SW 1271 (cell line): ENCODE measurements at places on chromosomes 7 and 10.

- DNase-seq = no peak
Observed at GRCh38 chr7:4325732-4326131, 356.4 kb upstream of the FOXK1 start.

GRCh38 chr7:28364082-28364481 is 48.2 kb upstream of the CREB5 start:
- no peak for DNase-seq

DNA sequence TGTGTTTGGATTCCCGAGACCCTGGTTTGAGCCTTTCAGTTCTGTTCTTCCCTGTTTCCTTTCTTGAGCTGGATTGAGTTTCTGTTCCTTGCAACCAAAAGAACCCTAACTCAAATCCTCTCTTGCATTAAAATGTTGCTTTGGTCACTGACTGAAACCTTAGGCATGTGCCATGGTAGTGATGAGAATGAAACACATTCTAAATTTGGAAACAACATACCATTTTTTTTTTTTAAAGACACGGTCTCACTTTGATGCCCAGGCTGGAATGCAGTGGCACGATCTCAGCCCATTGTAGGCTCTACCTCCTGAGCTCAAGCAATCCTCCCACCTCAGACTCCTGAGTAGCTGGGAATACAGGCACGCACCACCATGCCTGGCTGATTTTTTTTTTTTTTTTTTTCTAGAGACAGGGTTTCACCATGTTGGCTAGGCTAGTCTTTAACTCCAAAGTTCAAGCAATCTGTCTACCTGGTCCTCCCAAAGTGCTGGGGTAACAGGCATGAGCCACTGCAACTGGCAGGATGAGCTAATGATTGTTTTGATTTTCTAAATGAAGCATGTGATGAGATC is 8.4 kb downstream of the THAP5 start:
- no peak for DNase-seq

- DNase-seq = no peak
Observed at GRCh38 chr7:111352319-111352718, 210.0 kb downstream of the IMMP2L start.

GRCh38 chr7:93636276-93636675 is 61.8 kb upstream of the CALCR start:
- DNase-seq = no peak

DNA sequence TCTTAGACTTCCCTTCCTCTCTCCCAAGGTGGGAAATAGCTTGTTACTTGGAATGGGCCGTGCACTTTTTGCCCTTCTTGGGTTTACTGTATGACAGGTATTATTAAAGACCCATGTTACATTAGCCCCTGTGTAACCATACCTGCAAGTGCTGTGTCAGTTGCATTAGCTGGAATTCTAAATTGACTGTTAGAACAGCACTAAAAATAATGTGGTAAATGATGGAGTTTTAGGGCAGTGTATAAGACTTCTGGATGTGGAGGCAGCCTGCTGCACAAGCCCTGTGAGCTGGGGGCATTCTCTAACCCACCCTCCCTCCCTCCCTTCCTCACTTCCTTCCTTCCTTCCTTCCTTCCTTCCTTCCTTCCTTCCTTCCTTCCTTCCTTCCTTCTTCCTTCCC is 52.7 kb downstream of the GALNT17 start:
- DNase-seq = no peak

GRCh38 chr10:69781576-69781975 is 20.1 kb upstream of the COL13A1 start:
- DNase-seq = no peak

GRCh38 chr7:111855161-111855841 is 293.0 kb upstream of the IMMP2L start:
- DNase-seq = peak; percentile 8

DNA sequence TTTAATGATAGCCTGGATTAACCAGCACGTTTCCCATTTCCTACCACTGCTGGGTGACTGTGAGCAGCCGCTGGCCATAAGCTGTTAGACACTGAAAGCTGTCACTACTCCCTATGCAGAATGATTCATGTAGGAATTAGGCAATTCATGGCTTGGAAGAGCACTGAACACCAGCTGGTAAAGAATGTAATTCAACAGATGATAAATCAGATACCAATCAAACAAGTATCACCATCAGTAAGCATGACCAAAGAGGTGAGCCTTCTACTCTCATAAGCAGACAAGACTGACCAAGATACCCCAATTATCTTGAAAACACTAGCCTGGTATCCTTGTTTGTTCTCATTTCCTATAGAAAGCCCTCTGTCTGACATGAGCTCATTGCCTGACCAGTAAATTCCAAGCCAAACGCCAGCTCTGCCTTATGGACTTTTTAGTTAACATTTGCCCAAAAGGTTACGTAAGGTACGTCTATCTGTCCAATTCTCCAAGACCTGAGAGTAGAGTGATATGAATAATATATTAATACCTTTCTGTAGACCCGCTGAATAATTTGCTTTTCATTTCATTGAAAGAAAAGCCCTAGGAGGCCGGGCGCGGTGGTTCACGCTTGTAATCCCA is 127.7 kb downstream of the ELMO1 start:
- no peak for DNase-seq

DNA sequence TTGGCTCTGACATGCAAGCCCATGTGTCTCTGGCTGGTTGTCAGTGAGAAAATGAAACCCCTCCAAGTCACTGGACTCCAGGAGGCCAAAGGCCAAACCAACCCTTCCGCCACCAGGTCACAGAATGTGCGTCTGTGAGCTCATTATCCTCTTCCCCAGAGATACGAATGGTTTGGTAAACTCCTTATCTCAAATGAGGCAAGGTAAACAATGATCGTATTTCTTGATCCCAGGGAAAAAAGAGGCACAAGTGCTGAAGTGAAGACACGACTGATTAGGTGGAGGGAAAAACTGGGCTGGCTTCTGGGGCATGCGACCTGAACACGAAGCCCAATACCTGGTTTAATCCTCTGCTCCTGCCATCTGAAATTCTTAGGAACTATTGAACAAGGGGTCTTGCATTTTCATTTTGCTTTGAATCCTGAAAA is 70.6 kb upstream of the ARID5B start:
- no peak for DNase-seq

- no peak for DNase-seq
Observed at GRCh38 chr7:37765872-37766525, 82.4 kb upstream of the NME8 start.

DNA sequence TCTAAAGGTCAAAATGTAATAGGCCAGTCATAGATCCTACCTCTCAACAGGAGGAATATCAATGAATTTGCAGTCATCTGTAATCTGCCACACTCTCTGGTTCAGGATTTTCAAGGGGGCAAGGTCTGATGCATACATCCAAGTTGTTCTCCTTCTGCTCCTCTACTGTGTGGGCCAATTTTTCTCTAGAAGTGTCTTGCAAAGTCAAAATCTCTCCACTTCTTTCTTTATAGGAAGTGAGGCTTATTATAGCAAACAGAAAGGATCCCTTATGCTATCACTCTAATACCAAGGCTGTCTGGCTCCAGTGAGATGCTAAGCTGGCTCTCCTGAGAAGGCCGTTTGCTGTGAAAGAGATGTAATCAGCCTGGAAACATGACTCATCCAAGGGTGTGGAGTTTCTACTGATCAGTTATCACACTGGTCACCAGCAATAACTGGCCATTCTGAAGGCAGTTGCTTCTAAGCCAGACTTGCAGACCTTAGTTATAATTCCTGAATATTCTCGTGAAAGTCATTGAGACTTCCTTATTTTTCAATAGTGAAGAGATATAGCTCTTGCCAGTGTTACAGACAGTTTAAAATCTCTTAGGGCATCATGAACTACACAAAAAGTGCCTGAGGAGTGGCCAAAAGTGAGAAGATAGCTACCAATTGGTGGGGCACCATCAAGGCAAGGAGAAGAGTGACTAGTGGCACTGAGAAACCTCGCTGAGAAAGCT is 43.2 kb upstream of the LRGUK start:
- no peak for DNase-seq

GRCh38 chr7:108479751-108480150 is 23.5 kb upstream of the NRCAM start:
- no peak for DNase-seq

DNA sequence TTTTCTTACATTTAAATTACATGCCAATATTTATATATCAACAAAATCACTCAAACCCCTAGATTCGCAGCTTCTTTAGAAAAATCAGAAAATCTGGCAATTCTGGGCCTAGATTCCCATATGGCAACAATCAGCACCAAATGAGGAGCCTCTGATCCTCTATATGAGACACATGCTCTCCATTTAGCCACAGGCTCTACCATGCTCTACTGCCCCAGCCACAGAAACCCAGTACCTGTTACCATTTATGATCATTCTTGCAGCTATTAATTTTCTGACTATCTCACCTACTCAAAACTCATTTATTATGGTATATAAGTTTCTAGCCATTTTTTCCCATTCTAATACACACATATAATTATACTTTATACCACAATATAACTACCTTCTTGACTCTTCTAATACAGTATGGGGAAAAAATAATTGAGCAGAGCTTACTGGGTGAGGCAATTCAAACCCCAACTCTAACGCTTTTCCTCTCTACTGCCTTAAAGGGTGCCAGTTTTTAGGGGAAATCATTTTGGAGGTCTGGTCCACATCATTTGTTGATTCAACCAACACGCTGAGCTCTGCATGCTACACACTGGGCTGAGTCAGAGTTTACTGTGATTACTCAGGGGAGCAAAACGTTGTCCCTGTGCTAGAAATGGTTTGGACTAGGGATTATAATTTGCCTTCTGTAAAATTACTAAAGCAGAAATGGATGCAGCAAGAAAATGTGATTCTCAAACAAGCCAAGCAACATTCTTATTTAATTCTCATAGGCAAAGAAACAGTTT is 11.6 kb downstream of the PDLIM1 start:
- DNase-seq = no peak

GRCh38 chr7:127250312-127251035 is 2.3 kb downstream of the GRM8 start:
- DNase-seq = no peak

DNA sequence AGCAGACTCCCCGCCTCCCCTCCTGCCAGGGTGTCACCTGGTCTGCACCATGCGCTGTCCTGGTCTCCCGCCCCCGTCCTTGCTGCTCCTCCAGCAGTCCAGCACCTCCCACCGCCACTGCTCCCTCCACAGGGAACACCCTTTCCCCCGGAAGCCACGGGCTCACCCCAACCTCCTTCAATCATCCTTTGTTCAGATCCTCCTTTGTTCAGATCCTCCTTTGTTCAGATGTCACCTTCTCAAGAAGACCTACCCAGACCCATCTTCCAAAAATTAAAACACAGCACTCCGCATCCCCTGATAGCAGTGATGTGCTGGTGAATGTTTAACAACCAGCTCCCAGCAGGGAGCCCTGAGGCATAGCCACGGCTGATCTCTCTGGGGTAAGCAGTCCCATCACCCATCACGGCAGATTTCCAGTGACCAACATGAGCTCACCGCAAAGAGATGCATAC is 237.7 kb downstream of the USP6NL start:
- DNase-seq = no peak

GRCh38 chr7:4742051-4742573 is 33.3 kb upstream of the AP5Z1 start:
- DNase-seq = no peak

- no peak for DNase-seq
Observed at GRCh38 chr10:114087655-114088054, 44.0 kb downstream of the ADRB1 start.

DNA sequence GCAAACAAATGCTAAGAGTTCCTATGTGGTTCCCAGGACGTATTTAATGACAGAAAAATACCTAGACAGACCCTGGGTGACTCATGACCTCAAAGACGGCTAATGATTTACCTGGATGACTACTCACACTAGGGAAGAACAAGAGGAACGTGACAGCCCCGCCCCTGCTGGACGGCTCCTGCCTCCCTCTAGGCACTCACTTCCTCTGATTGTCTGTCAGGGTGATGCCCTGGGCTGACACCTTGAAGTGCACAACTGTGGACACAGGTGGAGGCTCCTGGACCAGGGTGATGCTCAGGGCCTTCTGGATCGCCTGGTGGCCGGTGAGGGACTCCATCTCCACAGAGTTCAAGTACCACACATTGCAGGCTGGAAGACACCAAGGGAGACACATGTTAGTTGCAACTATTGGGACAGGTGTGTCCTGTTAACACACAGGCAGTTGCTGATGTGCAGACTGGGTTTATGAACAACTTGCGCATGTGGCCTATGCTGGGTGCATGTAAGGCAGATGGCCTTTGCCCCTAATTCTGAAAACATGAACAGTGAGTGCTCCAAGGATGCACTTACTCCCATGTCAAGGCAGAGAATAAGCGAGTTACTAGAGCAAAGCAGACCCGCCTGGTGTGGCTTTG is 298.3 kb downstream of the TNS3 start:
- no peak for DNase-seq

- no peak for DNase-seq
Observed at GRCh38 chr7:89002981-89003956, 207.7 kb upstream of the TEX47 start.

GRCh38 chr10:103145860-103146466 is 47.1 kb downstream of the NT5C2 start:
- DNase-seq = no peak
